ENCODE measurements at places on chromosomes 6 and 20.

- no peak for DNase-seq
Observed at GRCh38 chr20:34250005-34250404, 8.8 kb downstream of the ASIP start.

- DNase-seq = no peak
Observed at GRCh38 chr6:142374965-142375733, 73.3 kb downstream of the ADGRG6 start.

GRCh38 chr6:147782302-147782701 lies 273.8 kb downstream of the SAMD5 start:
- DNase-seq = no peak

DNA sequence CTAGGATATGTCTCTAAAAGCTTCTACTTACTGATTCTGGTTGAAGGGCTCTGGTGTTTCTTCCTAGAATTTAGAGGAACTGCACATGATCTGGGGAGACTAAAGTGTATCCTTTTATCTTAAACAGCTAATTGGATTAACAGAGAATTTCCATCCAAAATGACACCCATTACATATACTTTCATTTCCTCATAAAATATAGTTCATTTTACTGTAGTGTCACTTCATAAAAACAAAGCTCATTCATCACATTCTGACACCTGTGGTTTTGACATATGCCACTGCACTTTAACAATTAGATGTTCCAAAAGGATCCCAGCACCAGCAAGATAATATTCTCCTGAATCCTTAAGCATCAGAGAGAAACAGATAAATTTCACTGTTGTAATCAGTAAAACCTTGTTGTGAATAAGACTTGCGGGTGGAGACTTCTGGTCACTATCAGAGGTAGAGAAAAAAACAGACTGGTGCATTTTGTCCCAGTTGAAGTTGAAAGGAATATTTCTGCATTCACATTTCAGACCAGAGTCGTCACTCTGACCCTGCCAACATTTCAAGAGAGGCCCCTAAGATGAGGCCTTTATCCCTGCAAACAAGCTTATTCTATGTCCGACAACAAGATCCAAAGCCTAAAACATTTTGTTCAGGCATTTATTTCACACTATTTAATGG lies 175.3 kb upstream of the BMP5 start:
- DNase-seq = no peak

- DNase-seq = no peak
Observed at GRCh38 chr6:4957521-4958231, 46.2 kb downstream of the RPP40 start.

- DNase-seq = no peak
Observed at GRCh38 chr6:163226836-163227485, 187.6 kb upstream of the QKI start.

DNA sequence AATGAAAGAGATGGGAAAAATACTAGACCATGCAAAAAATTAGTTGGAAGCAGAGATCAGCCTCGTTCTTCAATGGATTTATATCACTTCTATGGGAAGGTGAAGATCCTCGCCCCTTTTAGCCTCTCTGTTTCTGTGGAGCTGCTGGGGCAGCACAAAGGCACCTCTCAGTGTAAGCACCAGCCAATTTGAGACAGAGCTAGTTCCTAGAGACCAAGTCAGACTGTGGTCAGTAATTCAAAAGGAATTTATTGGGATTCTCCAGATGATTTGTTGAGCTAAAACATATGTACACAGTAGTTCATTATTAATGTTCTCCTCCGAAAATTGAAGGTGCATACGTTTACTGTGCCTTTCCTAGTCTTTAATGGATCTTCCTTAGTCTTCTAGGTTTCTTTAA lies 42.4 kb downstream of the SCGN start:
- DNase-seq = no peak

- no peak for DNase-seq
Observed at GRCh38 chr6:158113802-158114201, 54.3 kb downstream of the SERAC1 start.

DNA sequence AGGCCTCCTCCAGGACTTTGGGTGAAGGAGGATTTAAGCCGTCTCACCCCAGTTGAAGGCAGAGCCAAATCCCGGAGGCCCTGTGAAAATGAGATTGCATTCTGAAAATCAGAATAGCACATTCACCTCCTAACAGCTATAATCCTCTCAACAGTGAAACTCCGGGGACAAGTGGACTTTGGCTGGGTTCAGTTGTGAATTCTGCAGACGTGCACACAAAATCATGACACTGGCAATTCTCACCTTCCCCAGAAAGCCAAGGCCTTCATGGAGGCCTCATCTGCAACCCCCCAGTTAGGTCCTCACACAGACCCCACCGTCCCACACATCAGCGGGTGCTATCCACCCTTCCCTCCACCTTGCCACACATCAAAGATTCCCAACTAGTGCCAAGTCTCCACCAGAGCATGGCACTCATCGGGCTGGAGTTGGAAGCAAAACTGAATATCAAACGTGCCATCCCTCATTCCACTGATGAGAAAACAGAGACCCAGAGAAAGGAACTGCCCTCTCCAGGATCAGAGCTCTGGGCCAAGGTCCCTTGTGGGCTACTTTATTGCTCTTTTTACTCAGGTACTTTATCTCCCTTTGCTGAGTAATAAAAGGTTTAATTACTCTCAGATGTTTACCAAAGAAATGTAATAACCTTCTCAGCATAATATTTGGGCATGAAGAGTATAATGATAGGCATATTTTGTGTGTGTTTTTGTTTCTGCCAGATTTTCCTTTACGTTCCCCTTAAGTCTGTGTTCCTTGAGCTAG lies 4.8 kb upstream of the BTNL2 start:
- DNase-seq = no peak

DNA sequence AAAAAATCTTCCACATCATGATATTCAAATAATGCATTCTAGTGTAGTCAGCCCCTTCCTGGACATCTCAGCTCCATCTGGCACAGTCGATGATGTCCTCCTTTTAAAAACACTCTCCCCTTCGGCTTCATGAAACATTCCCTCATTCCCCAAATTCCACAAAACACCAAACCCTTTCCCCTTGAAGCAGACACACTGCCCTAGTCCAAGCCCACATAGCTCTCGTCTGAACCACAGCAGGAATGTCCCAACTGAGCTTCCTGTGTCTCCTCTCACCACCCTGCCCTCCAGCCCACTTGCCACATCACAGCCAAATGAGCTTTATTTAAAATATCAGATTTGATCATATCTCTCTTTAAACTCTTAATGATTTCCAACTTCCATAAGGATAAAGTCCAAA lies 106.4 kb upstream of the CARMIL1 start:
- DNase-seq = no peak

GRCh38 chr20:53920647-53921245 lies 149.6 kb downstream of the BCAS1 start:
- DNase-seq = no peak

GRCh38 chr20:9156529-9157280 lies 87.8 kb downstream of the PLCB4 start:
- no peak for DNase-seq

GRCh38 chr6:43189776-43190304 lies 7.8 kb downstream of the CUL9 start:
- no peak for DNase-seq

DNA sequence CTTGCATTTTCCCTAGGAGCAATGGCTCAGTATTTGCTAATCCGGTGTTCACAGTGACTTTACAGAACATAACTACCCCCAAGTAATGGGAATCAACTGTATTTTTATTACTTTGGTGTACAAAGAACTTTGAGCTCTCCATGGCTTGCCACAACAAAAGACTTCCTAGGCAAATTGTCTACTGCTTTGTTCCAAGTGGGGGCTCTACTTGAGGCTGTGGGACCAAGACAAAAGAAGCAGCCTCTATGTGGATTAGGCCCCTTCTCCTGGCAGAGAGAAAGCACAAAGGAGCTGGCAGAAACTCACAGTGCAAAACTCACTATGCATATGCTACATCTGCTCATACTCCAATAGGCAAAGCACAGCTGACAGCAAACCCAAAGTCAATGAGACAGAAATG lies 853 bp downstream of the WFDC8 start:
- no peak for DNase-seq

DNA sequence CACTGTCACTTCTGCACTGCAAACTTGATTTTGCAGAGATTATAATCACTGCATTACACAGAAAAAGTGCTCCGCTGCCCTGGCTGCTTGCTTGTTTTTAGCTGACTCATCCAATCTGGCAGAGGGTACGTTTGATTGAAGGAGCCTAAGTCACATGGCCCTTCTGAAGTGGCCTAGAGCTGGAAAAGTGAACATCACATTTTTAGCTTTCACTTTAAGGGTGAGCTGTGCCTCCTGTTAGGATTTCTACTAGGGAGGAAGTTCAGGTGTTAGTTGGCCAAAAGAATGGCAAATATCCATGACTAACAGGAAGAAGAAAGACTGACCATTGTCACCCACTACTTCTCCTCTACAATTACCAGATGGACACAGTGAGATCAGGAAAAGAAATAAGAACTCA lies 889.1 kb upstream of the MAP3K7 start:
- DNase-seq = peak; percentile 4

- DNase-seq = no peak
Observed at GRCh38 chr20:38369389-38369788, 23.1 kb downstream of the LBP start.

GRCh38 chr6:98094696-98095095 lies 739.7 kb upstream of the POU3F2 start:
- no peak for DNase-seq

- no peak for DNase-seq
Observed at GRCh38 chr20:34075647-34076046, 36.4 kb downstream of the EIF2S2 start.

DNA sequence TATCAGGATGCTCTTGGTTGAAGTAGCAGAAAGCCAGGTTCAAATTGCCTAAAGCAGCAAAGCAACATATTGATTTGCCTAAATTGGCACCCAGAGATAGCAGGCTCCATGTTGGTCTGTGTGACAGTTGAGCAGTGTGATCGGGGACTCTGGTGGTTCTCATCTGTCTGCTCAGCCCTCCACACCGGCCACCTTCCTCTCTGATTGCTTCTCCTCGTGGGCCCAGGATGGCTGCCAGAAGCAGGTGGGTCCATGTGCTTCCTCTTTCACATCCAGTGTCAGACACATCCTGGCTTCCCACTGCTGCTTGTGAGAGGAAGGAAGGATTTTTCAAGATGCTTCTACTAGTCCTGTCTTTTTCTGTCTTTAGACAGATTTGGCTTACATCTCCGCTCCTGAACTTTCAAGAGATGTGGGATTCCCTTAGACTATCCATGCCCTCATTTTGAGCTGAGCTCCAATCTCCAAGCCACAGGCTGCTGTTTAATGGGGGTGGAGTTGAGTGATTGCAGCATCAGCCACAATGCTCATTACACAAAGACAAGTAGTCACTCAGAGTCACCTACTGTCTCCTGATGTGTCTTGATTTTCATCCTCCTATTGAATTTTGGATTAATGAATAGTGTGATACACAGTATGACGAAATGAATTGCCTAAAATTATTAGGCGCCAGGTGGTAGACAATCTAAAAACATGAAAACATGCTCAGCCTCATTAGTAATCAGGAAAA lies 122.2 kb downstream of the ZDHHC14 start:
- no peak for DNase-seq

- no peak for DNase-seq
Observed at GRCh38 chr20:44734938-44735337, 10.7 kb upstream of the KCNK15 start.

DNA sequence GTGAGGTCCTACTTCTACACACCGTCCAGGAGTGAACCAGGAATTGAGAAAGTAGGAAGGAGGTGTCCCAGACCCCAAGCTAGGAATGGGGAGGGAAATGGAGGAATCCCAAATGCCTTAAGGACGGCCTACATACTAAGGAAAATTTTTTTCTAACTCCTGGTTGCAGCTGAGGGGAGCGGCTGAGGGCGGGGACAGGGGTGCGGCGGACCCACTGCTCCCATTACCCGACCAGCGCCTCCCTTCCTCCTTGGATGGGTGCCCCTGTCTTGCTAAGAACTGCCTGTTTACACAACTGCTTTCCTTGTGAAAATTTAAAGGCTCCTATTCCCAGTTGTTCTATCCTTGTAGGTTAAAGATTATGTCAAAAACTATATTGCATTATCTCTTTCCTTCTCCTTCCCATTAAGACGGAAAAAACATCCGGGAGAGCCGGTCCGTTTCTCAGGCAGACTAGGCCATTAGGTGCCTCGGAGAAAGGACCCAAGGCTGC lies 699 bp upstream of the HSPA1B start:
- no peak for DNase-seq

DNA sequence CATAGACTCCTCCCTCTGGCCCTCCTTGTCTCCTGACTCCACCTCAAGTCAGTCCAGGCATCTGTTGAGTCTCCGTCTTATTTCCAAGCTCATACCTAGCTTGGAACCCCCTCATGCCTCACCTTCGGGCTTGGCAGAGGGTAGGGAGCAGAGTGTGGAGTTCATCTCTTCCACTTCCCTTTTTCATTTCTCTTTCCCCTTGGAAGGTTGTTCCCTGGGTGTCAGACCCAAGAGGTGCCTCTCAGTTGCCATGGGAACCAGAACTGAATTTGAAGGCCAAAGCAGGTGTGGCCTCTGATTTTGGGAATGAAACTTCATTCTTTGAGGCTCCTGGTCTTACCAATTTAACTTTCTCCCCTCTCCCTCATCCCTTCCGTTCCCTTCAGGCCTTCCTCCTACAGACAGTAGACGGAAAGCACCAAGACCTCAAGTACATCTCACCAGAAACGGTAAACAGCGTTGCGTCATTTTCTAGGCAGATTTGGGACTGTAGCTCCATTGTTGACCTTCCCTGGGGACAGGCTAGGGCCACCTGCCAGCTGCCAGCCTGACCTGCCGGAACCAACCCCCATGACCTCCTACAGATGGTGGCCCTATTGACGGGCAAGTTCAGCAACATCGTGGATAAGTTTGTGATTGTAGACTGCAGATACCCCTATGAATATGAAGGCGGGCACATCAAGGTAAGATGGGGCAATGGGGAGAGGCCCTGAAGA lies 6.6 kb downstream of the CDC25B start:
- DNase-seq = no peak

GRCh38 chr6:156410649-156411048 lies 366.5 kb upstream of the ARID1B start:
- DNase-seq = no peak

DNA sequence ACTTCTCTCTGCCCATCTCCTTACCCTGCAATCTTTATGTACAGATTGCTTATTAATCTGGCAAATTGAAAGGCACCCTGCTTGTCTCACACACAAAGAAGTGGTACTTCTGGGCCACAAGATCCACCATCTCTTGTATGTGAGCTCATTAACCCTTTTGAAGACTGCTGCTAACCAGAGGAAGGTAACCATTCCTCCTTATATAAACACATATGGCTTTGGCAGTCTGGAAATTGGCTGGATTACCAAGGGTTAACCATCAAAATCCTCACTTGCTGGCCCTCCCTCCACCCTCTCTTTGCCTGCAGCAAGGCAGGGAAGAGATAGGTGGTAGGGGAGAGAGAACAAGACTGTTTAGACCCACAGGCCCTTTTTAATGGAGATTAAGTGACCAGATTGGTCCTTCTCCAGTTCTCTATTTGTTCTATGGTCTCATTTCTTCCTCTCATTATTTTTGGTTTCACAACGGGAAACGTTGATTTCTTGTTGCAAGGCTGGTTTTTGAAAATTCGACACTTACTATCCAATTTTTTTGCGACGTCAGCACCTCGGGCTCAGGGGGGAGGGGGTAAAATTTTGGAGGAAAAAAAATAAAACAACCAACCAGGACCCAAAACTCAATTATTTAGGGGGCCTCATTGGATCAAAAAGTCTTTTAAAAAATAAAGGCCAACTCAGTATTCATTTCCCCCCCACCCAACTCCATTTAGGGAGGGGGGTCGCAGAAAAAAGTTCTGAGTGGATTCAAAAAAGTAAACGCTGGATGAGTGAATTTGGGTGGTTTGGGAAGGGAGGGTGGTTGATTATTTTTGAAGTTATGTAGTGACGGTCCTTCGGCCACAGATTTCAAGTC lies 859 bp downstream of the PPP1R10 start:
- peak; percentile 55 for DNase-seq

Data from thymus (tissue), 14 donors.